Hematopoietic multipotent progenitor cell treated with erythropoietin and hydrocortisone succinate and interleukin-3 and kit ligand, for 17 days (in vitro differentiated cells): ENCODE measurements at places on chromosomes 2 and 18.

- DNase-seq: no peak
These were observed 43.9 kb upstream of the ATP6V1B1 start for GRCh38 chr2:70891572-70892357.

- DNase-seq: no peak
These were observed 276.3 kb downstream of the CTNNA2 start for GRCh38 chr2:79788952-79789651.

DNA sequence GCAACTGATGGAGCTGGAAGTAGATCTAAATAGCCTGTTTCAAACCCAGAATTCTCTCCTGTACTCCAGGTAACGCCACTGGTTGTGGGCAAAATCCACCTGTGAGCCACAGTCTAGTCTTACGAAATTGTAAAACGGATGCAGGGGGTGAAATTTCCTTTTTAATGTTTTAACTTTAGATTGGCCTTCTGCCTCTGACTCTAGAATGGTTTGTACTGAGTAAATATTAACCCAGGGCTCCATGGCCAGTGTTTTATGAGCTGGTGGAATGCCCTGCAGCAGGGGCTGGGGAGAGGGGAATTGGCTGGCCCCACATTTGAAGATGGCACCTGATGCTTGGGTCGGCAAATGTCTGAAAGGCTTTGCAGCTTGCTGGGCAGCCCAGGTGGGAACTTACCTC, 156.6 kb downstream of the MYCN start:
- no peak for DNase-seq

DNA sequence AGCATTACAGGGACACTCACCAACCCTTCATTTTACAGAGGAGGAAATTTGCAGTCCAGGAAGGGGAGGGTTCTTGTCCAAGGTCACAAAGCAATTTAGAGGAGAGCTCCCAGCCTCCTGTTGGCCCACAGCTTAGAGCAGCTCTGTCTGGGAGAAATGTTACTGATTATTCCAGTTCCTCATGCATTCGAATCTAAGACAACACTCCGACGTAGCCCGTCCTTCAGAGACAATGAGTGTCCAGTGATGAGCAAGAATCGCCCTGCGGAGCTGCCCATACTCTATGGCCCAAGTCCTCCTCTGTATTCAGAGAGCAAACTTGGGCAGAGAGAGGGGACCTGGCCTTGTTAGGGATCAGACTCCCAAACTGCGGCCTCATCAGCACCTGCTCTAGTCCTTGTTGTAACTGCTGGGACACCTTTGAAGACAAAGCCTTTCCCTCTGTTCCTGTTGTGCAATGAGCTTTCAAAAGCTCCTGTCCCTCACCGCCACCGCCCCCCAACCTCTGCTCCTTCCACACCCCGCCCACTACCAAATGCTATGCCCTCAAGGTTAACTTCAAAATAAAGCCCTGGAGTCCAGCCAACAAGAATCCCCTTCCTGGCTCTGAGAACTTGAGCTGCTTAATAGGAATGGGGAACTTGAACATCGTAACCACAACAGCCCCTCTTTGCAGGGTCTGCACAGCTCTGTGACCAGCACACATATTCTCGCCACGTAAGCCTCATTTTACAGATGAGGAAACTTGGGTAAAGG, 234.8 kb upstream of the SMAD2 start:
- DNase-seq: no peak

DNA sequence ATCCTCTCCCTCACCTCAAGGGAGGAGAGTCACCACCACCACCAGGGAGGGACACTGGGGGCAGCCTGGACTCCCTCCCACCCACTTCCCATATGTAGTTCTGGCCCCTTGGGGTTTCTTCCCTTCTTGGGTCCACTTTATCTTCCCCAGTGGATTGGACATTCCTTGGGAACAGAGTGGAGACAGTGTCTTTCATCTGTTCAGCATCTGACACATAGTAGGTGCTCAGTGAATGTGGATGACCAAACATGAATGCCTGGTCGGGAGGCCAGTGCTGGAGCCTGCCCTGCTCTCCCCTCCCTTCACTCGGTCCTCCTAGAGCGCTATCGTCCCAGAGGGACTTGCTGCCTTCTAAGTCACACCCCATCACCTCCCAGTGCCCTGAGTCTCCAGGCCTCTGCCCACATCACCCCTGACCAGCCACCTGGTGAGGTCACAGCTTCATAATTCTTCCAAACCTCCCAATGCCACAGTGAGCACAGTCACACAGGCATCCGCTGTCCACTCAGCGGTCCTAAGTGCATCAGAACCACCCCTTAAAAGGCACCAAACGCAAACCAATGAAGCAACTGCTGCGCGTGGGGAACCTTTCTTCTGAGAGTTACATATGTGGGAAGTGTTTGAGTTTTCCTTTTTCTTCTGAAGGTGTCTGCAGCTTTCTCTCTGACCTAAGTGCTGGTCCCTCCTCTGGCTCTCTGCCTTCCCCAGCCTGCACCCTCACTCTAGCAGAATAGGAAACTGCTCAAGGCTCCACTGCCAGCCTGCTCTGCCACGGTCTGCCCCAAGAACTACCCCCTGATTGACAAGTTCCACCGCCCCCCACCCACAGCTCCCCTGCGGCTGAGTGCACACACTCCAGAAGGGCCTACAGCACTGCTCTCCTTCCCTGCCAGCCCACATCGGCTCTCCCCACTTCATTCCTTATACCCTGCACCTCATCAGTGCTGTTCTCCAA, 7.2 kb upstream of the SFXN5 start:
- DNase-seq: no peak

DNA sequence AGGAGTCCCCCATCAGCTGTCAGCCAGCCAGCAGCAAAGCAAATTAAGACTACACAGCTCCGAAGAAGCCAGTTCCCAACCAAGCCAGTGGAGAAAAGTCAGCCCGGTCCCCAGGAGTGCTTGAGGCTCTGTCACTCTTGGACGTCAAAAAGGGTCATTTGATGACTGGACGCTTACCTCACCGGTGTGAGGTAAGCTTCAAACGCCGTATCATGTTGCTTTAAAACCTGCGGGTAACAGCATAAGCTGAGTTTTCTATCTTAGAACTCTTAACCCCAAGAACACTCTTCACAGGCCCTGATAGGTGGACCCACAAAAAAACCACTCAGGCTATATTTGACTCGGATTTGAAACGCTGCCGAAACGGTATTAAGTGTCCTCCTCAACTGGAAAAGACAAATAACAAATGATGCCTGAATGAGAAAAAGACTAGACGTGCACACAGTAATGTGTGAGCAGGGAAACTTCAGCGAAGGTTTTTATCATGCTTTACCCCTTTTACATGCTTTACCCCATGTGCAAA, 682 bp upstream of the LNPK start:
- DNase-seq: peak; percentile 64

GRCh38 chr2:54572636-54573536, 116.8 kb downstream of the SPTBN1 start:
- no peak for DNase-seq

DNA sequence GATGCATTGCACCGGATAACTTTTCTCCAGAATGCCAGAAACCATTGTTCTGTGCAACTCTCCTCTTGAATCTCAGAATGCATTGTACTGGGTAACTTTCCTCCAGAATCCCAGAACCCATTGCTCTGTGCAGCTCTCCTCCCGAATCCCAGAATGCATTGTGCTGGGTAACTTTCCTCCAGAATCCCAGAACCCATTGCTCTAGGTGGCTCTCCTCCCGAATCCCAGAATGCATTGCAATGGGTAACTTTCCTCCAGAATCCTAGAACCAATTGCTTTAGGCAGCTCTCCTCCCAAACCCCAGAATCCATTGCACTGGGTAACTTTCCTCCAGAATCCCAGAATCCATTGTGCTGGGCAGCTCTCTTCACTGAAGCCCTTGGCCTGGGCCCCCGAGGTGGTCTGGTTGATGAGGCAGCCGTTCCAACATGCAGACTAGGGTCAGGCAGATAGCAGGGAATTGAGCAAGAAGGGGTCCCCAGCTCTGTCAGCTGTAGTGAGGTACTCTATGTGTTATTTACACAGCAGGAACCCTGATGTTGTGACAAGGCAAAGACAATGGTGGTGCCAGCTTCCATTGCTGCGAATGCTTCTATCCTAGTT, 9.4 kb downstream of the FOSL2 start:
- DNase-seq: no peak

- no peak for DNase-seq
These were observed 29.7 kb upstream of the PIEZO2 start for GRCh38 chr18:11178951-11179549.

DNA sequence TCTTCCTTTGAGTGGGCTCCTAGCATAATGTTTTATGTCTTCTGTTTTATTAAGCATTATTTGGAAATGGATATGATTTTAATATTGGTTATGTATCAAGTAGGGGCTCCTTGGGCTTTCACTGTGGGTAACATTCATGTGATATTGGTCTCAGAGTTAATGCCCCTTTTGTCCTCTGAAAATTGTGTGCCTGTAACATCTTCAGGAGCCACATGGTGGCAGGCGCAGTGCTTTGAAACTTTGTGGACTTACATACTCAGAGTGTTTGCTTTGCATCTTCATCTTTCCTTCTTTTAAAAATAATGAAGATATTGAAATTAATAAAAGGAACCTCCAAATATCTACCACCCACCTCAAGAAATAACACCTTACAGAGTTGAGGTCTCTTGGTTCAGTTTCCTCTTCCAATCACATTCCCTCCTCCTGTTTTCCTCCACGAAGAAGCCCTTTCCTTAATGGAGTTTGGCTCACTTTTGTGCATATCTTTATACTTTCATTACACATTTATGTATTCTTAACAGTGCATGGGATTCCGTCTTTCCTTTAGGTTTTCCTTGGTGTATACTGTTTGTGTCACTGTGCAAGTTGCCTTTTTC, 73.5 kb downstream of the LIMS1 start:
- DNase-seq: peak; percentile 35

DNA sequence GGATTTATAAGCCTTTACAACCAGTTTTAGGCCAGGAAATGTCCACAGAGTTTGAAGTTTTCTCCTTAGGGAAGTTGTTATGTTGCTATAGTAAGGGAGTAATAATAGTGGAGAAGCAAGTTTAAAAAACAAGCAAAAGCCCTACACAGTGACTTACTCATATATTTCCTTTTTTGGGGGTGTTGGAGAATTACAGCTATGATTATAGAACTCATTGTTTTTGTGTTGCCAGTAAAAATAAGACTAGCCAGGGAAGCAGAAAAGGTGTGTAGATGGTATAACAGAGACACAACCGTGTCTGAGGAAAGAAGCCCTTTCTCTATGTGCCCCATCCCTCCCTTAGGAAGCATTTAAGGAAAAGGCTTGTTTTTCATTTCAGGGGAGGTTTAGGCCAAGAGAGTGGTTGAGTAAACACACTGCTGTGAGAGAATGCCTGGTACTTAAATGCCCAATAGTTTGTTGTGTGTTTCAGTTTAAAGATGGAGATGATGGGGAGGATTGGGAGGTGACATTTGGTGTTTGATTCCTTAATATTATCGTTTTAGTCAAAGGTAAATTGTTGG, 2.3 kb downstream of the VAPA start:
- DNase-seq: peak; percentile 47

DNA sequence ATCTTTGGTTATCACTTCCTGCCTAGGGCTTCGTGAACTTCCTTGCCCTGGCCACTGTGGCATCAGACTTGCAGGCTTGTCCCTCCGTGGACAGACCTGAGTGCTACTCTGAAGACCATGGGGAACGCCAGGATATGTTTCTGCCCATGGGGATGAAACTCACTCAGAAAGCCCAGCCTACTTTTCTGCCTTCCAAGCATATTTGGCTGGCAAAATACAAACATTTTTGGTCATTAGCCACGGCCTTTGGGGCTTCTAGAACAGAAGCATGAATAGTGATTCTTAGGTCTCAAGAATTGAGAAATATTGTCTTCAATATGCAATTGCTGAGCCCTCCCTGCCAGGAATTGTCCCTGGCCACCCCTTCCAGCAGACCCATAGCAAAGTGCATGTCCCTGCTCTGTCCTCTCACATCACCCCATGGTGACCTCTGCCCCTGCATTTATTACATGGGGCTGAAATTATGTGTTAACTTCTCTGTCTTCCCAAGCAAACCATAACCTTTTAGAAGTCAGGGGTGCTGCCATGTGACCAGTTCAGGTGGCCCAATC, 152.4 kb downstream of the OSR1 start:
- DNase-seq: no peak

- no peak for DNase-seq
These were observed 130.5 kb downstream of the NCK2 start for GRCh38 chr2:105875241-105875640.

- DNase-seq: peak; percentile 6
These were observed 45.9 kb upstream of the REG3G start for GRCh38 chr2:78979380-78980151.

- DNase-seq: no peak
These were observed 539.4 kb upstream of the TNP1 start for GRCh38 chr2:217399291-217399690.

DNA sequence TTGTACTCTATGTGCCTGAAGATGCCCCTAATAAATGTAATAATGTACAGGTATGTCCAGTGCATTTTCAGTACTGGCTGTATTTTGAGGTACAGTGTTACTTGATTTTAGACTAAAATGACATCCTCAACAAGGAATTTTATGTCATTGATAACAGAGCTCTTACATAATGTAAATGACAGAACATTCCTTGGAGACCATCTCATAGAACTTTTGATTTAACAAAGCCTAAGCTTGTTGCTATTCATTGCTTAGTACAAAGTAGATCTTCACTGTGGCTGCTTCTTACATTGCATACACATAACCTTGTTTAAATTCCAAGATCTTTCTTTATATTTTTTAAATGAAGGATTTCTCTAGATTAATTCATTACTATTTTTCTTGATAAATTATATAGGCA, 24.1 kb downstream of the DYNC1I2 start:
- DNase-seq: no peak

GRCh38 chr2:58762176-58762781, 521.2 kb upstream of the FANCL start:
- DNase-seq: peak; percentile 20

DNA sequence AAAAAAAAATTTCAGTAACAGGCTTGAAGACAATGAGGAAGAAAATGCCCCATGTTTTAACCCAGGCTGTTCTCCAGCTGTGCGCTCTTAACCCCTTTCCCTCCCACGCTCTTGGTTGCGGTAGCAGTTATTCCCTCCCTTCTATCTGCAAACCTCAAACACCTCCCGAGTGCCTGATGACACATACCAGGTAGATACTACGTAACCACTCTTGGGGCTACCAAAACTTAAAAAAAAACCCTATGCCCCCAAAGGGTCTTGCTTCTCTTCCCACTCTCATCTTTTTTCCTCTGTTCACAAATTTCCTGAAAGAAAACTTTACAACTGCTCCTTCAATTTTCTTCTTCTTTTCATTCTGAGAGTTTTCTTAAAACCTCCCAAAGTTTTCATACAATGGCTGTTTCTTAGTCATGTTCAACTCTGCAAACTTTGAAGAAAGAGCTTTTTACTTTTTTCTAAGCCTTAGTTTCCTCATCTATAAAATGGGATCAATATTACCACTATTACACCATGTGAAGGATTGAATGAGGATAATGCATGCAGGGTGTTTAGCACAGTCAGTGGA, 4.9 kb upstream of the DRC1 start:
- no peak for DNase-seq
